ENCODE measurements at places on chromosomes 7 and 10.
A peak's percentile ranks its signal among the peaks of the same experiment; 100 is the strongest.

GRCh38 chr10:129954492-129955315 lies 9.4 kb downstream of the EBF3 start:
- H3K36me3 ChIP-seq = no peaks in the 10 kb centered on the region
- H3K27ac ChIP-seq = no peak overlapping the region
- no peak overlapping the region for H3K4me3 ChIP-seq
- peaks cover 41% of the 10 kb centered on the region for H3K27me3 ChIP-seq

DNA sequence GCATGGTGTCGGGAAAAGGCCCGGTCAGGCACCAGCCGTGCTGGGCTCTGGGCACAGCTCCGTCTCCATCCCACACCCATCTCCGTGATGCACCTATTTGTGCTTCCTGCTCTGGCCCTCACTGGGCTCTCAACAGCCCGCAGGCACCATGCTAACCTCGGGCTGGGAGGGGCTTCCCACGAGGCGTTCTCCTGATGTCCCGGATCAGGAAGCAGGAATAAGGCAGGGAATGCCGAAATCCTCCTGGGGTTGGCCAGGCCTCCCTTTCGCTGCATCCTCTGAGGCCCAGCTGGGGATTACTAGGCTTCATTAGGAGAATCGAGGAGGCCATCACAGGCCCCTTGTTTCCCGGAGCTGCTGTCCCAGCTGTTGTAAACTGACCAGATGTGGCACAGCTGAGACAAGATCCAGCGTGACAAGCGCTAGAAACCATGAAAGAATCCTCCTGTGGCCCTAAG lies 72.0 kb downstream of the FAM53B start:
- DNase-seq = no peak
- no peaks in the 10 kb centered on the region for H3K27me3 ChIP-seq
- no peak overlapping the region for H3K4me3 ChIP-seq
- peak overlapping the region; percentile 83 for H3K27ac ChIP-seq
- peaks cover 26% of the 10 kb centered on the region for H3K36me3 ChIP-seq

DNA sequence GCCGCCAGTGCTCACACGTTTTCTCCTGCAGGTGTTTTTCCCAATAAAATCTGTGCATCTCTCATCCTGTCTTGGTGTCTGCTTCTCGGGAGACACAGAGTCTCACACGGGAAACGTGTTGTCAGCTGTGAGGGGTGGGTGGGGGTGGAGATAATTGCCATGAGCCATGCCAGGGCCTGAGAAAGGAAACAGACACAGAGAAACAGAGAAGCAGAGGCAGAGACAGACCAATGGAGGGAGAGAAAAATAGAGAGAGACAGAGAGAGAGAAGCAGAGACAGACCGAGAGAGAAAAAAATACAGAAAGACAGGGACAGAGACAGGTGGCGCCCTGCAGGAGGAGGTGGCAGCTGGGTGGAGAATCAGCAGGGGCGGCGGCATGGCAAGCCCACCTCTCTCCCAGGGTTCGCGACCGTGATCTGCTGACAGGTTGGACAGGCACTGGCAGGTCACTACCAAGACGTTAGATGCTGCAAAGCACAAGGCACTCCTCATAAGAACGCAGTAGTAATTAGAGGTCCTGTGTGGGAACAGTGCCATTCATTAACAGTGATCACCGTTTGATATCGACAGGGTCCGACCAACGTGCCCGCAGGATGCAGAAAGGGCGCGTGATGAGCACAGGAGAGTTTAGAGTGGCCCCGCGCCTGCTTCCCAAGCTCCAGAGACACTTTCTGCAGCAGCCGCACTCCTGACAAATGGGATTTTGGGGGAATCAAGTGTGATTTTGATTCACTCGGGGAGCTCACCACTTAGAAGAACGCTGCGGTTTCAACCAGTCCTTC lies 70.5 kb upstream of the INSIG1 start:
- no peaks in the 10 kb centered on the region for H3K4me1 ChIP-seq
- no peak overlapping the region for H3K4me3 ChIP-seq
- no peaks in the 10 kb centered on the region for H3K36me3 ChIP-seq
- H3K27ac ChIP-seq = no peak overlapping the region

DNA sequence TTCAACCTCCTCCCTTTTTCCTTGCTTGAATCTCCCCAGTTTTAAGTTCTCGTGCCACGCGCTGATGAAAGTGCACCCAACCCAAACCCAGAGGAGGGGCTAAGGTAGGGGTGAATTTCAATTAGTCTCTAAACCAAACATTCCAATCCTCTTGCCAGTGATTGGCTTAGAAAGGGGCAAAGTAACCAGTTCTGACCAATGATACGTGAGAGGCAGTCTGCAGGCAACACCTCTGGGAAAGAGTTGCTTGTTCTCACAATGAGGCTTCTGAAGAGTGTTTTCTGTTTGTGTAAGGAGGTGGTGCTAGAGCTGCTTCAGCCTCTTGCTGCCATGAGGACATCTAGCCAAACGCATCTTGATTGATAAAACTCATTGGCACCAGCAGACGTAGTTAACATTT lies 21.8 kb downstream of the SLC35G1 start:
- no peak for DNase-seq
- no peaks in the 10 kb centered on the region for H3K4me1 ChIP-seq
- H3K36me3 ChIP-seq = no peaks in the 10 kb centered on the region
- H3K27me3 ChIP-seq = no peaks in the 10 kb centered on the region

DNA sequence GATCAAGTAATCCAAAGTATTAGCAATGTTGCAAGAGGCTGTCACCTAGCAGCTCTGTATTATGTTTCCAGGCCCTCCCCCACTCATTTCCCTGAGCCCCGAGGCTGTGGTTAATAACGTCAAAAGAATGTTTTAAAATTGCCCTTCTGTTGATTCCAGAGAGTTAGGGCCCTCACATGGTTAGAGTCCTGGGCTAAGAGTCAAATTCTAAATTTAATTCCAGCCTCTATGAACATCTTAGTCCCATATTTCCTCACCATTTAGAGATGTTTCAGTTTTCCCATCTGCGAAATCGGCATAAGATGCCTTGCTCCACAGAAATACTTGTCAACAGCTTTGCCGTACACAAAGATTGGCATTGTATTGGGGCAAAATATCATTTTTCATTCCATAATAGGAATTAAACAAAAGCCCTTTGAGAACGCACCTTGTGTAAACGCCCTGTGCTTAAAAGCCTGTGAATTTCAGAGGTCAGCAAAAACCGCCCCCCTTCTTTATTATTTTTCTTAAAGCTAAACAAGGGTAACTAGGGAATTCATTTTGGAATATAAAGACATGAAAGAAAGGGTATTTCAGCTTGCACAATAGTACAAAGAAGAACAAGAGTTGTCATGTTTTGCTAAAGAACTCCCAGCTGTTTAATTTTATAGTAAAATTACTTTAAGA lies 135.8 kb downstream of the ARID5B start:
- no peak for DNase-seq
- no peak overlapping the region for H3K27ac ChIP-seq
- H3K27me3 ChIP-seq = no peaks in the 10 kb centered on the region

DNA sequence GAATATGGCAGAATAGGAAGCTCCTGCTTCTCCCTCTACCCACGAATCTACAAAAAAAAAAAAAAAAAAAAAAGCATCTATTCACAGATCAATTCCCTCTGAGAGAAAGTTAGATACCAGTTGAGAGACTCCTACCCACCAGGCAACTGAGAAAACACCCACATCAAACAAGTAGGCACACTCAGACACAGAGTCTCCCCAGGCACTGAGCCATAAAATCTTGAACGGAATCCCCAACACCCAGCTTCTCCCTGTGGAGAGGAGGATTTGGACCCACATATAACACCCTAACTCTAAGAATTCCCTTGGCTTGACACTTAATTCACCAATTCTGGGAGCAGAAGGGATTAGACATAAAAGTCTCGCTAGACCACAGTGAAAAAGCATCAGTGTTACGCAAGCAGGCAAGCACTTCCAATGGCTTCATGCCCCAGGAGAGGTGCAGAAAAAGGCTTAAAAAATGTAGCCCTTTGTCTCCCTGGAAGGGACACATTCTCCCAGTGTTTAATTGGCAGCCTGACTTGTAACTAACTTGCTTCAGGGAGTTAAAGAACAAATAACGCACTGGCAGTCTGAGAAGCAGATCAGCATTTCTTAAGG lies 192.2 kb downstream of the ELAPOR2 start:
- no peak for DNase-seq
- H3K4me1 ChIP-seq = no peaks in the 10 kb centered on the region
- H3K27me3 ChIP-seq = no peaks in the 10 kb centered on the region
- H3K36me3 ChIP-seq = no peaks in the 10 kb centered on the region
- H3K4me3 ChIP-seq = no peak overlapping the region
- H3K27ac ChIP-seq = no peak overlapping the region

GRCh38 chr10:95574649-95575365 lies 13.6 kb upstream of the SORBS1 start:
- peaks cover 2% of the 10 kb centered on the region for H3K27me3 ChIP-seq
- no peaks in the 10 kb centered on the region for H3K36me3 ChIP-seq
- DNase-seq = no peak
- H3K4me1 ChIP-seq = no peaks in the 10 kb centered on the region

DNA sequence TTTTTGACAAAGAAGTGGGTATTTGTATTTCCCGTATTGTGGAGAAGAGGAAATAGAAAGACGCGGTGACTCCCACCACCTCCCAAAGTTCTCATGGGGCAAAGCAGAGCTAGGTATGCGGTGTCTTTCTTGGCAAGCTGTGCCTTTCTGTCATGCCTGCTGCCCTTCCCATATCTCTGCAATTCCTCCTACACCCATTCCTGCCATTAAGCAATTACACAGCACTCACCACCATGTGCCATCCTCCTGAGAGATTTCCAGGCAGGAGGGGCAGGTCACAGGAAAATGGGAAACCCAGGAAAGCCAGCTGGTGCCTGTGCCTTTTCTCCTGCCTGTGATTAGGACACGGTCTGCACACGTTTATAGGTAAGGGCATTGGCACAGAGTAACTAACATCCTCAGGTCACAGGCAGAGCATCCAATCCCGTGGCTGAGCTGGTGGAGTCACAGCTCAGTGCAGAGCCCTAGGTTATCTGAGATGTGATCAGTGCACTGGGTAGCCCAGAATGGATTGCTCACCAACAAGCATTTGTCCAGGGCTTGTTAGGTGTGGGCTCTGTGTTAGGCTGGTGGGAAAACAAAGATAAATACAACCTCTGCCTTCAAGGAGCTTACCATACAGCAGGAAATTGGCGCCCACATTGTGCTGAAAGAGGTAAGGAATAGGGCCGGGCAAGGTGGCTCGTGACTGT lies 9.4 kb upstream of the CRTAC1 start:
- no peaks in the 10 kb centered on the region for H3K4me1 ChIP-seq
- no peak for DNase-seq
- H3K27ac ChIP-seq = no peak overlapping the region

DNA sequence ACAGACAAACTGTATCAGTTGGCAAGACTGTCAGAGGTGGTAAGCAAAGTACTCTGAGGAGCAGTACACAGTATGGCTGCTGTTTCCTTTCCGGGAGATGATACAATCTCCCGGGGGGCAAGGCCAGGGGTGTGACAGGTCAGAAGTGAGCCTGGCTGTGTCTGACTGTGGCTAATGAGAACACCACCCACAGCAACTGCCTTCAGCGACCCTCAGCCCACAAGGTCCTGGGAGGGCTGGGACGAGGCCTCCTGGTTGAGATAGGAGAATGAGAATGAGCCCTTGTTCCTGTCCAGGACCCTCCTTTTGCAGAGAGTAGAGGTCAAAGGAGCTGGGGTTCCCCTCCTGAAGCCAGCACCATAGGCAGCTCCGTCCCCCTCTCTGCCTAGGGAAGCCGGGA lies 421.7 kb downstream of the TCERG1L start:
- no peak for DNase-seq
- H3K27ac ChIP-seq = no peak overlapping the region
- H3K4me1 ChIP-seq = no peaks in the 10 kb centered on the region
- peaks cover 6% of the 10 kb centered on the region for H3K27me3 ChIP-seq
